ENCODE measurements at places on chromosomes 13 and 19. TPM values are rescaled to one million over a fixed set of nuclear protein-coding genes. Genes with fewer than 3 reads are reported as not detected.

The SOX21 gene
- total RNA-seq: not detected

DNA sequence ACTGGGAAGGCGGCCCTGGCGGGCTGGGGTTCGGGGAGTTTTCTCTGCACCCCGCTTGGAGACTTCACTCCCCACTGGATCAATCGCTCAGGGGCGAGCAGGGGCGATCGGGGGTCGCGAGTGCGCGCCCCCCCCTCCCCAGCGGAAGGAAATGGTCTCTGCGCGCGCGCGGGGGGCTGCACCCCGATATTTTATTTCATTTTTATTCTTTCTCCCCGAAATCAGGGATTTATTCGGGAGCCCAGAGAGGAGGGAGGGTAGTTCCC lies 421 bp downstream of the ARID3A start:
- DNase-seq: no peak

DNA sequence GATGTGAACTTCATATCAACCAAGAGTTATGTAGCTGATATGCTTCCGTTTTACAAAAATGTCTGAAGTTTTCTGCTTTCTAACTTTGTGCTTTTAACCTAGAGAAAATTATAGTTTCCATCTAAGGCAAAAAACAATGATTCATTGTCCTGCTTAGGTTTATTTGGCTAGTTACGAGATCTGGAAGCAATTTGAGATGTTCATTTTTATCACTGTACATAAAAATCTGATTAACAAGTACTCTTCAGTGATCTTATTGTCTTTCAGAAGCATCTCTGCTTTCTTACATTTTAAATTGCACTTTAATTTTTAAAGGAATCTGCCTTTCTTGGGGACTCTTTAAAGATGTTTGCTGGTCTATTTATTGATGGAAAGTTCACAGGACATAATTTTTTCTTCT lies 188.1 kb downstream of the RFC3 start:
- no peak for DNase-seq

The NXNL1 gene
- total RNA-seq: not detected

Data from ureter (tissue), 1 donor.